ENCODE measurements at places on chromosomes 12 and 14. TPM values are rescaled to one million over a fixed set of nuclear protein-coding genes. Genes with fewer than 3 reads are reported as not detected.

Gene RNASE2
- not detected for total RNA-seq

- no peaks in the 10 kb centered on the region for H3K36me3 ChIP-seq
- no peaks in the 10 kb centered on the region for H3K27me3 ChIP-seq
- H3K4me1 ChIP-seq = peaks cover 12% of the 10 kb centered on the region
- no peak for DNase-seq
These were observed 102.0 kb downstream of the TMEM30B start for GRCh38 chr14:61179061-61179690.

DNA sequence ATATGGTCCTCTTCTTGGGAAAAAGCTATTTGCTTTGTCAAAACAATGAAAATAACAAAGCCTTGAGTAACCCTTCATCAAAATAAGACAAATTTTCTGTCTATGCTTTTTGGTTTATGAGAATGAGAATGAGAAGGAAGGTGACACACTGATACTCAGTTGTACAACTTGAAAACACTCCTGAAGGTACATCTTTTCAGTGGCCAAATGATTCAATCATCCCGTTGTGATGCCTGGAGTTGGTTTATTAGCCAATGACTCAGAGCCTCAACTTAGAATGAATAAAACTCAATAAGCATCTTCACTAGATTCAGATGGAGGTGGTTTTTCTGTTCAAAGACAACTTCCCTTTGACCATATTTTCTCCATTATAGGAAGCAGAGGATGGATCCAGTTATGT lies 7.8 kb upstream of the CALM1 start:
- no peak for DNase-seq
- peaks cover 8% of the 10 kb centered on the region for H3K4me1 ChIP-seq
- peaks cover 9% of the 10 kb centered on the region for H3K27me3 ChIP-seq
- H3K27ac ChIP-seq = no peak overlapping the region
- H3K4me3 ChIP-seq = no peak overlapping the region
- H3K36me3 ChIP-seq = no peaks in the 10 kb centered on the region

DNA sequence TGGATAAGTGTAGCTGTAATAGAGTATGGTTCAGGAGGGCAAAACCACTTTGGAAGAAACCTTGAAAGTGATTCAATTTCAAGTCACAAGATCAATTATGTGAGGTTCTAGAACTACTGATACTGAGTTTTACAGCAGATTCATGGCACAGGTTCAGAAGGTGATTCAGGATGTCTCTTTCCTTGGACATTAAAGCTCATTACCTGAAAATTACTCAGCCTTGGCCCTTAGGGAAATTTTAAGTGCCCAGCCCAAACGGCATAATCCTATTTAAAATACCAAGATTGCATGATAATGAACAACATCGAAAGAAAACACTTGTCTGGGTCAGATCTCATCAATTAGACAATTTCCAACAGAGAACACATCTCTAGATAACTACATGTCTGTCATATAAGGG lies 70.2 kb upstream of the SLC38A2 start:
- no peaks in the 10 kb centered on the region for H3K4me1 ChIP-seq
- no peak overlapping the region for H3K4me3 ChIP-seq
- DNase-seq = no peak
- no peaks in the 10 kb centered on the region for H3K27me3 ChIP-seq

Gene PTPRQ
- total RNA-seq = 0.07 TPM

DNA sequence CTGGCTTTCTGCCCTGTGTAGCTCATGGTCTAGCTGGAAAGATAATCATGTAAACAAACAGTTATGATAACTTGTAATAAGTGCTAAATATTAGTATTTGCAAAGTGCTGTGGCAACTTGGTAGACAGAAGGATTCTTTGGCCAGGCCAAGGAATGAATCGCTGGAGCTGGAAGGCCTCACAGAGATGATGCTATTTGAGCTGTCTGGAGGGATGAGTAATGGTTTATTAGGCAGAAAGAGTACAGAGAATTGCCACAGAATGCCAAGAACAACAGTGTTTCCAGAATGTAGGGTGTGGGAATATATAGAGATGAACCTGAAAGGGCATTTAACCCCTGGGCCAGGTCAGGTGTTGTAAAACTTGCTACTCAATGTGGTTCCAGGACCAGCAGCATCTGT lies 27.6 kb downstream of the OTX2 start:
- DNase-seq = no peak
- H3K27ac ChIP-seq = no peak overlapping the region
- H3K36me3 ChIP-seq = no peaks in the 10 kb centered on the region
- H3K4me1 ChIP-seq = peaks cover 6% of the 10 kb centered on the region
- H3K4me3 ChIP-seq = no peak overlapping the region

- DNase-seq = no peak
- no peaks in the 10 kb centered on the region for H3K27me3 ChIP-seq
- H3K4me1 ChIP-seq = peaks cover 57% of the 10 kb centered on the region
These were observed 67.0 kb downstream of the DIP2B start for GRCh38 chr12:50571786-50572185.

GRCh38 chr14:71687166-71687831 lies 244.9 kb upstream of the RGS6 start:
- no peaks in the 10 kb centered on the region for H3K4me1 ChIP-seq
- H3K36me3 ChIP-seq = no peaks in the 10 kb centered on the region
- no peak overlapping the region for H3K27ac ChIP-seq
- no peaks in the 10 kb centered on the region for H3K27me3 ChIP-seq
- DNase-seq = no peak

Gene TAS2R9
- total RNA-seq = not detected

Gene TMEM132C
- total RNA-seq = 3.9 TPM

GRCh38 chr12:113418213-113418879 lies 3.8 kb upstream of the SDSL start:
- H3K27me3 ChIP-seq = no peaks in the 10 kb centered on the region
- no peak overlapping the region for H3K27ac ChIP-seq
- no peak overlapping the region for H3K4me3 ChIP-seq
- DNase-seq = no peak

Gene LMO3
- 54.3 TPM for total RNA-seq

DNA sequence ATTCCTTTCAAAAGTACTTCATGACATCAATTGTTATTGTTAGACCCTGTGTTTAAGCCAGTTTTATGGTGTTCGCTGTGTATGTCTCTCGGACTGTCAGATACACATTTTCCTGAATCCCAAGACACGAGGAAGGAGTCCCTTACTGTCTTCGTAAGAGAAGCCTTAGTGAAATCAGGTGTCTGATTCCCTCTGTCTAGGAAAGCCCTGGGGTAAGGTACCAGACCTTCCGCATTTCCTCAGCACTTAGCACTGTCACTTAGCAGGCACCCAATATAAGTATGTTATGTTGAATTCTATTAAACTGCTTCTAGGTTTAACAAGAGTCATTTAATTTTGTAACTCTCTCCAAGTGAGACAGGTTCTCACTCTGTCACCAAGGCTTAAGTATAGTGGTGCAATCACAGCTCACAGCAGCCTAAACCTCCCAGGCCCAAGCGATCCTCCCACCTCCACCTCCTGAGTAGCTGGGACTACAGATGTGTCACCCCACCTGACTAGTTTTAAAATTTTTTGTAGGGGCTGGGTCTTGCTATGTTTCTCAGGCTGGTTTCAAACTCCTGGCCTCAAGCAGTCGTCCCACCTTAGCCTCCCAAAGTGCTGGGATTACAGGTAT lies 111.0 kb downstream of the BBS10 start:
- H3K4me1 ChIP-seq = no peaks in the 10 kb centered on the region
- no peaks in the 10 kb centered on the region for H3K36me3 ChIP-seq
- H3K4me3 ChIP-seq = no peak overlapping the region
- H3K27me3 ChIP-seq = no peaks in the 10 kb centered on the region
- DNase-seq = no peak
- no peak overlapping the region for H3K27ac ChIP-seq

Gene WSCD2
- 6.6 TPM for total RNA-seq

Gene AHNAK2
- 0.77 TPM for total RNA-seq

Gene ZNF740
- 40.4 TPM for total RNA-seq

DNA sequence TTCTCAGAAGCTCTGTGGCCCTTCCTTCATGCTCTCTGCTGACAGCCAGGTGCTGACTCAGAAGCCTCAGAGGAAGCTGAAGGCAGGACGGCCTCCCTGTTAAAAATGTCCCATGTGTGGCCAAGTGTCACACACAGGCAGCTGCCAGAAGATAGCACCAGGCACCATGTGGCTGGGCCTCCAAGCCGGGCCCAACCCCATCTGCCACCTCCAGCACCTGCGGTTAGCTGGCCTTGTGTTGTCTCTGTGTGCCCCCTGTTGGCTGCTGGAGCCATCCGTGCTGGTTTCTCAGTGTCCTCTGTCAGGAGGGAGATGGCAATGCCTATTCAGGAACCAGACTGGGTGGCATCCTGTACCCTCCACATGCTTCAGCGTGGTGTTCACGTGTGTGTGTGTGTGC lies 63.2 kb downstream of the TSPAN11 start:
- no peak overlapping the region for H3K4me3 ChIP-seq
- H3K27me3 ChIP-seq = no peaks in the 10 kb centered on the region
- peak; percentile 62 for DNase-seq
- H3K27ac ChIP-seq = no peak overlapping the region
- no peaks in the 10 kb centered on the region for H3K36me3 ChIP-seq

- no peak overlapping the region for H3K27ac ChIP-seq
- H3K4me1 ChIP-seq = no peaks in the 10 kb centered on the region
- no peak overlapping the region for H3K4me3 ChIP-seq
These were observed 208.5 kb downstream of the C12orf50 start for GRCh38 chr12:87820524-87821202.

GRCh38 chr14:94581127-94581999 lies at the start of gene SERPINA5:
Gene SERPINA5, plus strand, starts transcription at chr14:94581426. Its CDS starts 5,937 bp downstream, at chr14:94587363.
- peak; percentile 50 for DNase-seq
- no peak within 1 kb of the TSS for H3K4me3 ChIP-seq
- peaks cover 10% of the 10 kb centered on the region for H3K4me1 ChIP-seq
- no peaks in the 10 kb centered on the region for H3K27me3 ChIP-seq
- H3K27ac ChIP-seq = no peak within 1 kb of the TSS
- no peaks in the 10 kb centered on the region for H3K36me3 ChIP-seq

Gene ANG
- total RNA-seq = 0.99 TPM

- H3K4me1 ChIP-seq = peaks cover 3% of the 10 kb centered on the region
- no peak overlapping the region for H3K4me3 ChIP-seq
- no peak for DNase-seq
- no peaks in the 10 kb centered on the region for H3K36me3 ChIP-seq
- no peaks in the 10 kb centered on the region for H3K27me3 ChIP-seq
- H3K27ac ChIP-seq = no peak overlapping the region
These were observed 181.3 kb downstream of the KIF26A start for GRCh38 chr14:104319491-104320241.

GRCh38 chr14:69636718-69637480 lies 25.5 kb downstream of the SUSD6 start:
- DNase-seq = no peak
- H3K27ac ChIP-seq = peak overlapping the region; percentile 55
- peaks cover 6% of the 10 kb centered on the region for H3K36me3 ChIP-seq
- no peak overlapping the region for H3K4me3 ChIP-seq
- no peaks in the 10 kb centered on the region for H3K27me3 ChIP-seq

Gene DPY19L2
- 14.7 TPM for total RNA-seq

Gene BBOF1
- 2.0 TPM for total RNA-seq

DNA sequence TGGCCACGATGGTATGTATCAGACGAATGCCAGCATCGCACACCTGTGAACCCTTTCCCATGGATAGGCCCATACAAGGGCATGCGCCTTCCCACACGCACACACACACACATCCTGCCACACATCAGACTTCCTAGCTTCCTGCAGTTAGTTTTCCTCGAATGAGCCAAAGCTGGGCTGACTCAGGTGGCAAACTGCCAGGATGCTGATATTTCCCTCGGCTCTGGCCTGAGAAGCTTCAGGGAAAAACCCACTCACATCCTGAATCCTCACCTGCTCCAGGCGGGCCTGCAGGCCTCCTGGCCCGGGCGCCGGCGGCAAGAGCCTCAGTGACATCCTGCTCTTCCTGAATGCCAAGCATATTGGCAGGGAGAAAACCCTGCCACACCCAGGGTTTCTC lies 22.4 kb downstream of the CALM1 start:
- H3K4me1 ChIP-seq = no peaks in the 10 kb centered on the region
- no peaks in the 10 kb centered on the region for H3K36me3 ChIP-seq
- DNase-seq = no peak
- no peaks in the 10 kb centered on the region for H3K27me3 ChIP-seq
- H3K4me3 ChIP-seq = no peak overlapping the region

Gene THTPA
- total RNA-seq = 17.0 TPM

DNA sequence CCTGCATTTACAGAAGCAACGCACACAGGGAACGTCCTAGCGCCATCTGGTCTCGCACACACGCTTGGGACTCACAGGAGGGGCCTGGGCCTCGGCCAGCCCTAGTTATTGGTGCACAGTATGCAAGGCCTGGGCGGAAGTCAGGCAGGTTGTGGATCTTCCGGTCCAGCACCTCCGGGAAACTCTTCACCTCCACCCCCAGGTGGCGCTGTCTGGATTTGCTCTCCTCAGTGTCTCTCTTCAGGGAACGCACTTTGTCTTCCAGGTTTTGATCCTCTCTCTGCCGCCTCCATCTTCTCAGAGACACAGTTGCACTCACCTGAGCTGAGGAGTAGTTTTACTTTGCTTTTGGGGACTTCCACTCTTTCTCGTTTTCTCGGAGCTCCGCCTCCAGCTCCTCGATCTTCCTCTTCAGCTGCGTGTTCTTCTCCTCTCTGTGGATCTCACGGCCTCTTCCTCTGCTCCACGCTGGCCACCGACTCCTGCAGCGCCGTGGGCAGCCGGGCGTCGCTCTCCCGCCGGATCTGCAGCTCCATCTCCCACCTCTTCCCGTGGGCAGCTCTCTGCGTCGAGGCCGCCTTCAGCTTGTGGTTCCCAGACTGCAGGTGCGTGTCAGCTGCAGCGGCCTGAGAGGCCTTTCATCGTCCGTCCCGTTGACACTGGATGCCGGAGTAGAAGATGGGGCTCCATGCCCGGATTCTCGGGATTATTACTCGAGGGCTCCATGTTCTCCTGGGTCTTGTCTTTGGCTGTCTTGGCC lies 933.8 kb downstream of the TMEM121 start:
- no peak overlapping the region for H3K27ac ChIP-seq
- no peaks in the 10 kb centered on the region for H3K27me3 ChIP-seq
- no peak overlapping the region for H3K4me3 ChIP-seq
- no peaks in the 10 kb centered on the region for H3K4me1 ChIP-seq

DNA sequence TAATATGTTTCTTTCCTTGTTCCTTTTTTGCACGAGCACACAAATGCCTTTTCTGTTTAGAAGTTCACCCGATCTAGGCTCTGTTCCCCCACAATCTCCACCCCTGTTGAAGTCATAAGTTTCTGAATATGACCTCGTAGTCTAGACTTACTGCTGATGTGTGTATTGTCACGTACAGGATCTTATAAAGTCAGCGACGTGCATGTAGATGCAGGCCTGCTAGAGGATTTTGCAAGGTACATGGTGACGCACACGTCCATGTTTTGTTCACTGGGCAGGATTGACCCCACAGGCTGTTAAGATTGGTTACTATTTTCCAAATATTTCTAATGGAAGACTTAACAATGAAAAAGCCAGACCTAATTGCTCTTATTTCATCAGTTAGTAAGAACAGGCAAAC lies 46.2 kb upstream of the CCDC91 start:
- H3K4me3 ChIP-seq = no peak overlapping the region
- no peak for DNase-seq
- H3K27ac ChIP-seq = no peak overlapping the region
- no peaks in the 10 kb centered on the region for H3K36me3 ChIP-seq
- no peaks in the 10 kb centered on the region for H3K4me1 ChIP-seq

DNA sequence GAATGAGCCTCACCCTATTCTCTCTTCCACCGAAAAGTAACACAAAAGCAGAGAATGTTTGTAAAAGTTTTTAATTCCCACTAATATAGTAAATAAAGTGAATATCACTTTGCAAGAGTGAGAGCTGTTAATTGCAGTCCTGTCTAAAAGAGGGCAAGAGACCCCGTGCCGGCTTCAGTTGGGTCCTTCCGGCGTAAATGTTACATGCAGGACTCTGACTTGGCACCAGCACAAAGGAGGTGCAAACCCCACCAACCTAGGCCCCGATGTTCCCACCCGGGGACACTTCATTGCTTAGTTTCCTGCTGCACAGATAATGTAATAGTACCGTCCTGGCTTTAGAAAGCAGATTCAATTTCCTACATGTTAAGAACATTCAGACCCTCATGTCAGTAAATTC lies 66.0 kb upstream of the DYNC1H1 start:
- no peak for DNase-seq
- H3K4me1 ChIP-seq = no peaks in the 10 kb centered on the region
- H3K4me3 ChIP-seq = no peak overlapping the region
- H3K27me3 ChIP-seq = no peaks in the 10 kb centered on the region

Gene ARHGEF40
- 46.0 TPM for total RNA-seq
